ENCODE measurements at places on chromosomes 2 and 18.

DNA sequence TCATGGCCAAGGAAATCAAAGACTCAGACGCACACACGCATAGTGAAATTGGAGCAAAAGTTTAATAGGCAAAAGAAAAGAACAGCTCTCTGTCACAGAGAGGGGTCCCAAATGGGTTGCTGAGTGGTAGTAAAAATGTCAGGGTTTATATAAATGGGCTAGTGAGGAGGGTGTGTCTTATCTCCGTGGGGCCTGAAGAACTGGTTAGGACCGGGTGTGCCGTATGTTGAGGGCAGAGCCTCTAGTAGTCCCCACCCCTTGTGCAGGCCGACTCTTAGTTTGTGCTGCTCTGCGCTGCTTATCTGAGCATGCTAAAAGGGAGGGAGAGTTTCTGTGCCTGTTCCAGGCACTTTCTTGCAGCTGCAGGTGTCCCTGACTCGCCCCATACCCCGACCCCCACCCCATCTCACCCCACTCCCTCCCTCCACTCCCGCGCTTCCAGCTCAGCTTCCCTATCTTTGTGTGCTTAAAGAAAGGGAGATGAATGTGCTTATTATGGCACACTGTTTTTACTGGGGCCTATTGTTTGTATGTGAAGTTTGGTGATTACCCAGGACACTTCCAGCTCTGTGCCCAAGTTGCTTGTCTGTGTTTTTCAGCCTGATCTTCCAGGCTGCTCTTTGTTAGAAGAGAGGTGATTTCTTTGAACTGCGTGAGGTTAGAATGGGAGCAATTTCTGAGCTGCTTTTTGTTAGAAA lies 167.4 kb downstream of the SPAG16 start:
- DNase-seq = no peak

DNA sequence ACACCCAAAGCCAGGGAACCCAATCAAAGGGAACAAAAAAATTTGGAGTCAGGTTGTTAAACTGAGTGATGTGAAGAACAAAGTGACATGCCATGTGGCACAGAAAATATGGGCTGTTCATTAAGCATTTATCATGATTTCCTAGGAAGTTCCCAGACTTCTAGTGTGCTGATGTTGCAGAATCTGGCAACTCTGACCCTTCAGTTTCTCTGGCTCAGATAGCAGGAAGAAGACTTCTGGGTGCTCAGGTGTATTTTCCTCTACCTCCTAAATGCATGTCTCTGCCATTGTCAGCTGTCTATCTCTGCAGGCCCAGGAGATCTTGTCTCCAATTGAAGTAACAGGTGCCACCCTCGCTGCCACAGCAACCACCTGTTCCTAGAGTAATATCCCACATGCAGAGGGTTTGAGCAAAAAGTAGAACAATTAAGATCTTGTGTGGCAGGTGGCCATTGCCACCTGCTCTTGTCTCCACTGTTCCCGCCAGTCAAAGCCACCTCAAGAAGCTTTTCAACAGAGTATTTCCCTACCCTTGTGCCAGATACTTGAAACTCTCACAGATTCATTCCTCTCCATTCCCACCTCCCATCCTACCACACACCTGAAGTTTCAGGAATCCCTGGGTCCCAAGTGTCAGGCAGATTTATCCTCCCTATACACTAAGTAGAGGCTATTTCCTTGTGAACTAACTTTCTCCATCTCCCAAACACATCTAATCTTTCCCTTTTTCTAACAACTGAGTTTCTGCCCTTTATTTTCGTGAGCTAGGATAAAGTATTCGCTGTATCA lies 533.7 kb upstream of the CHAC2 start:
- DNase-seq = no peak

GRCh38 chr2:120244656-120245519 lies 7.8 kb upstream of the RALB start:
- DNase-seq = no peak

DNA sequence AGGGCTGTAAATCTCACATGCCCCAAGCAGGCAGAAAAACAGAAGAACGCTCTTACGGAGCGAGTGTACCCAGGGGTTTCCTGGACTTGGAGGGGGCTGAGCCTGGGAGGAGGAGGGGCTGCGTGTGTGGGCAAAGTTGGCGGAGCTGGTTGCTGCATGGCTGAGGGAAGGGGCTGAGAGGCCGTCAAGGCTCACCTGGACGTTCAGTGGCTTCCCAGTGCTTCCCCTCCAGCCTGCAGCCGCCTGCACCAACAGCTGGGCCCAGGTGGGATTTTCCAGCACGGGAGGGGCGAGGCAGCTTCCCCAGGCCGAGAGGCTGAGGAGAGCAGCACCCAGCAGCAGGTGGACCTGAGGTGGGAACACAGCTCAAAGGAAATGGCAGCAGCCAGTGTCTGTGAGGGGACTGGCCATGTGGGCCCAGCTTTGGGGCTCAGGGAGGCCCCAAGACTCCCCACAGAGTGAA lies 70.6 kb upstream of the CTDP1 start:
- DNase-seq = no peak

All from fibroblast of the aortic adventitia (primary cell).